ENCODE measurements at places on chromosomes 2 and 18.

GRCh38 chr2:69177785-69178636, 165.0 kb downstream of the ANTXR1 start:
- H3K4me1 ChIP-seq, result no peaks in the 10 kb centered on the region
- DNase-seq, result peak; percentile 13
- no peaks in the 10 kb centered on the region for H3K27me3 ChIP-seq
- no peak overlapping the region for H3K4me3 ChIP-seq
- H3K27ac ChIP-seq, result no peak overlapping the region

DNA sequence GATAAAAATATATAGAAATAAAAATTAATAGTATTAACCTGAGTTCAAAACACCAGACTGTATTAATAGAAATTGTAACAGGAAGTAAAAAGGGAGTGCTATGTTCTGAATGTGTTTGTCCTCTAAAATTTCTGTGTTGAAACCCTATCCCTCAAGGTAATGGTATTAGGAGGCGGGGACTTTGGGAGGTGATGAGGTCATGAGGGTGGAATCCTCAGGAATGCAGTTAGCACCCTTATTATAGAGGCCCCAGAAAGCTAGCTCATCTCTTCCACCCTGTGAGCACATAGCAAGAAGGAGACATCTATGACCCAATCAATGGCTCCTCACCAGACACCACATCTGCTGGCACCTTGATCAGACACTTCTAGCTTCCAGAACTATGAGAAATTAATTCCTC, 124.5 kb downstream of the CMPK2 start:
- H3K27ac ChIP-seq, result no peak overlapping the region
- no peak overlapping the region for H3K4me3 ChIP-seq
- no peaks in the 10 kb centered on the region for H3K4me1 ChIP-seq

GRCh38 chr2:228066126-228066798, 115.2 kb downstream of the SPHKAP start:
- H3K27me3 ChIP-seq, result no peaks in the 10 kb centered on the region
- no peak overlapping the region for H3K4me3 ChIP-seq
- DNase-seq, result no peak

DNA sequence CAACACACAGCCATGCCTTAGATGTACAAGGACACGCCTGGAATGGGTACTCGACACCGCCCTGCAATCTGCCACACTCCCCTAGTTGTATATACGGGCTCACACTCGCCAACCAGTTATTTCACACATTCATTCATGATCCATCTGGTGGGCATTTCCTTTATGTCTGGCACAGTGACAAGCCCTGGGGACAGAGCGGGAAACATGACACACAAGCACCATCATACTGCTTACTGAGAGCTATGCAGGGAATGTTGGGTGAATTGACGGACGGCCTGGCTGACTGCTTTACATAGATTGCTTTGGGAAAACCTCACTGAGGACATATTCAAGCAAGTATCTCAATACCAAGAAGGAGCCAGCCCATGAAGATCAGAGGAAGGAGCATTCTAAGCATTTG, 448.0 kb upstream of the SPRED2 start:
- no peaks in the 10 kb centered on the region for H3K4me1 ChIP-seq
- H3K27me3 ChIP-seq, result peaks cover 3% of the 10 kb centered on the region
- H3K27ac ChIP-seq, result no peak overlapping the region
- no peaks in the 10 kb centered on the region for H3K36me3 ChIP-seq
- no peak overlapping the region for H3K4me3 ChIP-seq
- DNase-seq, result no peak

GRCh38 chr2:204492417-204492816, 52.9 kb upstream of the PARD3B start:
- H3K4me3 ChIP-seq, result no peak overlapping the region
- DNase-seq, result no peak
- H3K4me1 ChIP-seq, result no peaks in the 10 kb centered on the region
- H3K36me3 ChIP-seq, result no peaks in the 10 kb centered on the region

- no peak for DNase-seq
- no peak overlapping the region for H3K4me3 ChIP-seq
- no peak overlapping the region for H3K27ac ChIP-seq
- no peaks in the 10 kb centered on the region for H3K36me3 ChIP-seq
- H3K4me1 ChIP-seq, result no peaks in the 10 kb centered on the region
Measured at GRCh38 chr2:236626391-236627150, 56.9 kb downstream of the ACKR3 start.

DNA sequence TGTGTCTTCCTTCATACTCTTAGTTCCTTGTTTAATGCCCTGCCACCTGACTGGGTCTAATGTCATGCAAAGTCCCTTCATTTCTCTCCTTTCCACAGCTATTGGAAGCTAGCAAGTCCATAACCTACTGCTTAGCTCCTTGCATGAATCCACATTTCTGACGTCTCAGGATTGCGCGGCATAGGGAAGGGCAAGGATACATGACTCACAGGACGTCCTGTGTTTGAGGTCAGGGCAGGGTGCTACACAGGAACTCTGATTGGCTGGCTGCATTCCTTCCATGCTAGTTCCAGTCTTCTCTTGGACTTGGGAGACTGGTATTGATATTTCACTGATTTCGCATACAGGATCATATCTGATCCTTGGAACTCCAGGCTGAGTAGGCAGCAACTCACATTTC, 137.9 kb downstream of the CDH2 start:
- no peaks in the 10 kb centered on the region for H3K36me3 ChIP-seq
- H3K4me1 ChIP-seq, result no peaks in the 10 kb centered on the region
- no peak overlapping the region for H3K4me3 ChIP-seq
- no peak overlapping the region for H3K27ac ChIP-seq
- no peak for DNase-seq
- no peaks in the 10 kb centered on the region for H3K27me3 ChIP-seq

DNA sequence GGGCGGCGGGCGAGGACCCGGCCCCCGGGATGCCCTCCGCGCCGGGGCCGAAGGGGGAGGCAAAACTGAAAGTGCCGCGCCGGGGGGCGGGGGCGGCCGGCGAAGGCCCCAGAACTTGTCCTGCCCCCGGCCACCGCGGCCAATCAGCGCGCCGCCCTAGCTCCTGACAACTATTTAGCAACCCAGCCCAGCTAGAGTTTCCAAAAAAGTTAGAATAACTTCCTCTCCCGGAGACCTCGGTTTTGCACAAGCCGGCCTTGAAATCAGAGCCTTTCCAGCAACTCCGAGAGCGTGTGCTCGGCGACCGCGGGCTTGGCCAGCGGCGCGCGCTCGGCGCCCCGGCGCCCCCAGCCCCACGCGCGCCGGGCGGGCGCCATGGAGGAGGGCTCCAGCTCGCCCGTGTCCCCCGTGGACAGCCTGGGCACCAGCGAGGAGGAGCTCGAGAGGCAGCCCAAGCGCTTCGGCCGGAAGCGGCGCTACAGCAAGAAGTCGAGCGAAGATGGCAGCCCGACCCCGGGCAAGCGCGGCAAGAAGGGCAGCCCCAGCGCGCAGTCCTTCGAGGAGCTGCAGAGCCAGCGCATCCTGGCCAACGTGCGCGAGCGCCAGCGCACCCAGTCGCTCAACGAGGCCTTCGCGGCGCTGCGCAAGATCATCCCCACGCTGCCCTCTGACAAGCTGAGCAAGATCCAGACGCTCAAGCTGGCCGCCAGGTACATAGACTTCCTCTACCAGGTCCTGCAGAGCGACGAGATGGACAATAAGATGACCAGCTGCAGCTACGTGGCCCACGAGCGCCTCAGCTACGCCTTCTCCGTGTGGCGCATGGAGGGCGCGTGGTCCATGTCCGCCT, at the start of gene TWIST2:
Gene TWIST2, plus strand, starts transcription at position 245 of the 850 bp plus-strand sequence. Its CDS starts 131 bp downstream, at position 376.
- peaks cover 7% of the 10 kb centered on the region for H3K27me3 ChIP-seq
- no peak within 1 kb of the TSS for H3K27ac ChIP-seq
- H3K4me3 ChIP-seq, result no peak within 1 kb of the TSS
- no peaks in the 10 kb centered on the region for H3K36me3 ChIP-seq
- no peak for DNase-seq
- H3K4me1 ChIP-seq, result no peaks in the 10 kb centered on the region

DNA sequence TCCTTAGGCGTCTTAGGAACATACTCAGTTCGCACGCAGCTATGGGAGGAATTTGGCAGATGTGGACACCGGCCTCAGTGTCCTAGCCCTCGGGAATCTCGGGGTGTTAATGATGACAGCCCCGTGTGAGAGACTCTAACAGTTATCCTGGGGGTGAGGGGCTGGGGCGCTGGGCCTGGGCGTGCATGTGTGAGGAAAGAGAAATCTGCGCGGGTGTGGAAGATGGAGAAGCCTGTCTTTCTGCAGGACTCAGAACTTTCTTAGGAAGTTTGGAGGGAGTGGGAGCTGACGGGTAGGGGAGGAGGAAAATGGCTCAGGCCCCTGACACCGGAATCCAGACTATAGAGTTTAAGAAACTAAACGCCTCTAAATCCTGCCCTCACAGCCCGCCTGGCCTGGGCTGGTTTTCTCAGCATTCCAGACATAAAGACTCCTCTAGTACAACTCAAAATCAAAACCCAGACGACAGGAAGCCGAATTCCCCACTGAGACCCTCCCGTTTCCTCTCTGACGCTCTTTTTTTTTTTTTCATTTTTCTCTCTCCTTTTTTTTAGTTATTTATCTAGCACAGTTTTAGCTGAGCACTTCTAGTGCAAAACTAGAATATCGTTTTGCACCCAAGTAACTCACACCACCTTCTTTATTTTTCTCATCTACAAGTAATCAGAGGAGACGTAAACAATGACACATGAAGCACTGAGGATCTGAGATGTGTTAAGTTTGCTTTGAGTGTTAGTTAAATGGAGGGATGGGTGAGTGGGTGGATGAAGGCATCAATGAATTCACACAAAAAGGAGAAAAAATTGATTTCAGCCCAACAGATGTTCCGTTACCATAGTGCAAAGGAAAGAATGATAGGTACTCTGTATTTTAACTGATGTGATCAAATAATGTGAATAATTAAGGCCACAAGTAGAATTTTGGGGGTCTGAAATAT, 1.2 kb upstream of the HAAO start:
- no peak overlapping the region for H3K4me3 ChIP-seq
- no peak for DNase-seq
- H3K4me1 ChIP-seq, result peaks cover 9% of the 10 kb centered on the region
- no peaks in the 10 kb centered on the region for H3K27me3 ChIP-seq
- H3K27ac ChIP-seq, result no peak overlapping the region
- H3K36me3 ChIP-seq, result no peaks in the 10 kb centered on the region

GRCh38 chr2:121288454-121289231, 3.6 kb upstream of the TFCP2L1 start:
- H3K4me1 ChIP-seq, result no peaks in the 10 kb centered on the region
- no peak for DNase-seq
- no peaks in the 10 kb centered on the region for H3K36me3 ChIP-seq
- no peak overlapping the region for H3K27ac ChIP-seq
- no peak overlapping the region for H3K4me3 ChIP-seq

DNA sequence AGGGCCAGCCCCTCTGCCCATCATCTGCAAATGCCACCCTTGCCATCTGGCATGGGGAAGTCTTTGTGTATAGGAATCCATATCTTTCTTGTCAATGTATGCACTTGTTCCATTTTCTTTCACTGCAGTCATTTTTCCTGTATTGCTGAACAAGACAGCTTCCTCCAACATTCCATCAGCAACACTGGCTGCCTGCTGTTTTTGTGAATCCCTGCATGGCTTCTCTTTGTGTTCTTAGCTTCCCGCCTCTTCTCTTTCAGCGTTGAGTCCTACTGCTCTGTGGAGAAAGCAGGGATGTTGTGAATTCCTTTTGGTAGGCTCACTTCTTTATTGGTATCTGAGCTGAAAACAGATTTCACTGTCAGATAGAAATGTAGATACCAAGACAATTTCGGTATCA, 150.0 kb downstream of the LPIN1 start:
- no peak overlapping the region for H3K4me3 ChIP-seq
- no peaks in the 10 kb centered on the region for H3K4me1 ChIP-seq
- H3K27me3 ChIP-seq, result no peaks in the 10 kb centered on the region
- no peak overlapping the region for H3K27ac ChIP-seq
- H3K36me3 ChIP-seq, result no peaks in the 10 kb centered on the region

GRCh38 chr2:181546086-181546485, 88.9 kb downstream of the ITGA4 start:
- no peaks in the 10 kb centered on the region for H3K4me1 ChIP-seq

- H3K4me3 ChIP-seq, result peak overlapping the region; percentile 73
- peak overlapping the region; percentile 90 for H3K27ac ChIP-seq
- peaks cover 49% of the 10 kb centered on the region for H3K4me1 ChIP-seq
- peaks cover 32% of the 10 kb centered on the region for H3K36me3 ChIP-seq
- H3K27me3 ChIP-seq, result no peaks in the 10 kb centered on the region
Measured at GRCh38 chr2:96306370-96306769, 1.0 kb upstream of the SNRNP200 start.

DNA sequence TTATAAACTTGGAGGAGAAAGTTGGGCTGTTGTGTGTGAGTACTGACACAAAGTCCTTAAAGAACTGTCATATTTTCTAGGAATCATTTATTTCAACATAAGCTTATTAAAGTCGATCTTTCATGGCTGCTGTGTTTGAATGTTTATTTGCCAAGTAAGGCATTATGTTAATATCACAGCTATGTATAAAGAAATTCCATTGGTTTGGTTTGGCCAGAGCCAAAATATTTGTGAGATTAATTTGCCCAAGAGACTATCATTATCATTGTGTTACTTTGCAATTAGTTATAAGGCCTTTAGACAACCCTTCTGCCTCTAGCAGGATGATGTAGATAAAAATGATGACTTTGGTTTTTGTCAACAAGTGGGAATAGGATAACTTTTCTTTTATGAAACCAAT, 240.6 kb upstream of the NT5C1B start:
- H3K27ac ChIP-seq, result no peak overlapping the region
- H3K4me3 ChIP-seq, result no peak overlapping the region
- H3K27me3 ChIP-seq, result no peaks in the 10 kb centered on the region
- no peaks in the 10 kb centered on the region for H3K4me1 ChIP-seq

- H3K27me3 ChIP-seq, result no peaks in the 10 kb centered on the region
- H3K27ac ChIP-seq, result no peak overlapping the region
- no peaks in the 10 kb centered on the region for H3K36me3 ChIP-seq
- peaks cover 11% of the 10 kb centered on the region for H3K4me1 ChIP-seq
- no peak overlapping the region for H3K4me3 ChIP-seq
Measured at GRCh38 chr2:96489261-96489660, 15.9 kb downstream of the NEURL3 start.

- no peak overlapping the region for H3K4me3 ChIP-seq
- no peaks in the 10 kb centered on the region for H3K4me1 ChIP-seq
- no peak overlapping the region for H3K27ac ChIP-seq
Measured at GRCh38 chr2:145802133-145802532, 1282.2 kb upstream of the ZEB2 start.

GRCh38 chr2:237736783-237737182, 61.8 kb upstream of the RBM44 start:
- peaks cover 34% of the 10 kb centered on the region for H3K36me3 ChIP-seq
- H3K27ac ChIP-seq, result no peak overlapping the region
- H3K4me3 ChIP-seq, result no peak overlapping the region
- H3K27me3 ChIP-seq, result no peaks in the 10 kb centered on the region
- no peaks in the 10 kb centered on the region for H3K4me1 ChIP-seq
